NCI-H2081 (cell line): ENCODE measurements at places on chromosomes 12 and 14.

- no peak for DNase-seq
Measured at GRCh38 chr14:100570726-100571454, 16.3 kb downstream of the BEGAIN start.

- DNase-seq: no peak
Measured at GRCh38 chr12:45726603-45727300, 2.8 kb upstream of the ARID2 start.

GRCh38 chr12:96364092-96364700 lies 36.0 kb downstream of the CDK17 start:
- no peak for DNase-seq

DNA sequence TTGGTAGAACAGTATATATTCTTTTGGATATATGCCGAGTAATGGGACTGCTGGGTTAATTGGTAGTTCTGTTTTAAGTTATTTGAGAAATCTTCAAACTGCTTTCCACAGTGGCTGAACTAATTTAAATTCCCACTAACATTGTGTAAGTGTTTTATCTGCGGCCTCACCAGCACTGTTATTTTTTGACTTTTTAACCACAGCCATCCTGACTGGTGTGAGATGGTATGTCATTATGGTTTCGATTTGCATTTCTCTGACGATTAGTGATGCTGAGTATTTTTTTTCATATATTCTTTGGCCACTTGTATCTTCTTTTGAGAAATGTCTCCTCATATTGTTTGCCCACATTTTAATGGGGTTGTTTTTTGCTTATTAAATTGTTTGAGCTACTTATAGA lies 357.4 kb downstream of the C12orf50 start:
- no peak for DNase-seq

DNA sequence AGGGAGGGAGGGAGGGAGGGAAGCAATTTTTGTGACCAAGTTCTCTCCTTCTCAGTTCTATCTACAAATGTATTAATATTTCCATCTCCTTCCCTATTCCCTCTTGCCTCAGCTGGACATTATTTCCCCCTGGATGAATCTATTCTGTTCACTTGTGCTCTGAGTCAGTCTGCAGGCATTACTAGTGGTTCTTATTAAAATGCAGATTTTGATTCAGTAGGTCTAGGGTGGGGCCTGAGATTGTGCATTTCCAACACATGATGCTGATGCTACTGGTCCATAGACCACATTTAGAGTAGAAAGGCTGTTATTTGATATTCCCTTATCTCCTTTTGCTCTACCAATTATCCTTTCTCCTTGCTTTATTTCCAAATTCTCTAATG lies 40.1 kb upstream of the YAF2 start:
- no peak for DNase-seq

- DNase-seq: no peak
Measured at GRCh38 chr12:88570103-88570502, 10.2 kb downstream of the KITLG start.
